ENCODE measurements at places on chromosomes 3 and 15.

DNA sequence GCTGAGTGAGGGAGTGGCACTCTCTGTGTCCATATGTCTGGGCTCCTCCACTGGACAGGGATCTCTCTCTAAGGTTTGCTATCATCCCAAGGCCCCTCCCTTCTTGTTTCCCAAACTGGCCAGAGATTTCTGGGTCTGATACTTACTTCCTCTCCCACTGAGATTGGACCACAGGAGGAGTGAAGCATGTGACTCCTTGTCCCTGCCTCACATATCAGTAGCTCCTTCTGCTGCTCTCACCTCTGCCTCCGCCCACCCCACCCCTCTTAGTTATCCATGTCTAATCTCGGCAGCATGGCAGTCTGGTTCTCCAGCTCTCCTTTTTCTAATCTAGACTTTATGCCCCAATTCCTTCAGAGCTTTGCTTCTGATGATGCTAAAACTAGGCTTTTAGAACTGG, 223.1 kb downstream of the RPLP1 start:
- no peak for DNase-seq

DNA sequence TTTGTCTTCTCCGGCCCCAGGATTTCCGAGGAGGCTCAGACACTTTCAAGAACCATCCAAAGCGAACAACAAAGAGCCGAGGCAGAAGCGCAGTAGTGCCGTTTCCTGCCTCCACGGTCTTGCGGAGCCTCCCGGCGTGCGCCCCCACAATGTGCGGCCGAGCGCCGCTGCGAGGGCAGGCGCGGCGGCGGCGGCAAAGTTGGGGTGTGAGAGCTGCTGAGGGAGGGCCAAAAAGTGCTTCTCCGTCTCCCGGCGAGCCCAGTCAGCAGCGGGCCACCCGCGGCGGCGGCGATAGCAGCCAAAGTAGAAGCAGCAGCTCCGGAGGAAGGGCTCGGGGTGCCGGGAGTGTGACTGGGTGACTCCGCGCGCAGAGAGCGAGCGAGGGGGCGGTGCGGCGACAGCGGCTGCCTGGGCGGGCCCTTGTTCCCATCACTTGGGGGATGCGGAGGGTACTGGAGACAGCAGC, 749.1 kb downstream of the ROBO1 start:
- peak; percentile 72 for DNase-seq

GRCh38 chr3:137906985-137907649, 102.8 kb upstream of the CLDN18 start:
- DNase-seq, result no peak

DNA sequence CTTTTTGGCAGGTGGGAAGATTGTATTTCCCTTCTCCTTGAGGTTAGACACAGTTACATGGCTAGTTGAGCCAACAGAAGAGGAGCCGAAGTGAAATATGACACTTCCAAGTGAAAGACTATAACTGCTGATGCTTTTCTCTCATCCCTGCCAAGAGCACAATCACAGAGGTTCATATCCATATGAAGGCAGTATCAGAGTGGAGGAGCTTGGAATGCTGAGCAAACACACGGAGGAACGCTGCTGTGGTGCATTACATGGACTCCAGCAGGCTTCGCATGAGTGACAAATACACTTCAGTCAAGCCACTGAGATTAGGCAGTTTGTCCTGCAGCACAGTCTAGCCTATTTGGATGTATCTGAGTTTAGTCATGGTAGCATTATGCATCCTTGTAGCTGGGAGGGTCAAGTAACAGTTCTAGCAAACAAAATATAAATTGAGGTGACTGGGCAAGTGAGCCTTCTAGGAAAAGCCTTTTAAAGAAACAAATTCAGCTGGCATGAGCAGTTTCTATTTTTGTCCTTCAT, 5.4 kb downstream of the IQCF6 start:
- no peak for DNase-seq

GRCh38 chr3:104855702-104856101, 511.0 kb upstream of the ALCAM start:
- peak; percentile 21 for DNase-seq

DNA sequence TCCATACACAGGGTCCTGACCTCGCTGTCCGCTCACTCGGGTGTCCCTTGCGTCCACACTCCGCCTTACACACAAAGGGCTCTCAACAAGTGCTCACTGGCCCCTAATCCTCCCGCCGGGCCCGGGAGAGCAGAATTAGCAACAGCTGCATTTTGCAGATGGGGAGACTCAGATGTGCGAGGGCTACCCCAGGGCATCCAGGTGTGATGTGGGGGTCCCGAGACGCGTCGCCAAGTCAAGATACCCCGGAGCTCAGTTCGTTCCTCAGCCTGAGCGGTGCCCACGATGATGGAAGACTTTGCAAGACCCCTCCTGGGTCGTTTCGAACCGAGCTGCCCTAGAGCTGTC, 14.9 kb upstream of the WNT7A start:
- DNase-seq, result no peak

- DNase-seq, result no peak
Measured at GRCh38 chr3:39029556-39029955, 22.2 kb downstream of the SCN11A start.

DNA sequence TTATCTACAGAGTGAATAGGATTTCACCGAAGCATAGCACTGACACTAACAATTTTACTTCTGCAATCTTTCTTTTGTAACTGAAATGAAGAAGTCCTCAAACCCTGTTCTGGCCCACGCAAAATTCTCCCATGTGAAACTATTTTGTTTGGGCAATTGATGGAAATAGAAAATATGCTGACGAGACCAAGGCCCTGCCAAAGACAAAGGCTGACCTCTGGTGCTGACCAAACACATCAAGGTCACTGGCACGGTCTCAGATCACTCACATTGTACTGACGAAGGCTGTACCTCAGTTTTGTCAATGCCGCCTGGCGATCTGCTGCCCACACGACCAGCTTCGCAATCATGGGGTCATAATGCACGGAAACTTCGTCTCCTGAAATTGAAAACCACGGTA, 58.4 kb upstream of the DCUN1D1 start:
- DNase-seq, result no peak

DNA sequence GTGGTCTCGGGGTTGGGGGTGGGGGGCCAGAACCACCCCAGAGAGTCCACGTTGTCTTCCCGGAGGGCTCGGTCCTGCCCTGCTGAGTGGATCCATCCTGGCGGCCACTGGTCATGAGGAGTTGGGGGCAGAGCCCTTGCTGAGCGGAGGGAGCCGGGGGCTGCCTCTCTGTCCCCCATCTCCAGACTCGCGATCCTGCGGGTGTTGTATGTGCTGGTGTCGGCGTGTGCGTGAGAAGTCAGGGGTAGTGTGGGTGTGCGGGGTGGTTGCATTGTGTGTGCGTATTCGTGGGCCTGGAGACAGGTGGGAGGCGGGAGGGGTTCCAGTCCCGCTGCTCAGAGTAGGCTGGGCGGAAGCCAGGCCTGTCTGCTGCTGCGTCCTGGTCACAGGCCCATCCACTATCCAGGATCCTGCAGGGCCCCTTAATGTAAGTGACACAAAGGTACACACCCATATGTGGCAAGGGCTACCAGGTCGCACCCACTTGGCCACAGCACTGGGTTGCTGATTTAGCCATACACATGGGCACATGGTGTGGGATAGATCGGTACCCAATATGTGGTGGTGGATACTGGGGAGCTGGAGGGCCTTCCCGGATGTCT, 30.7 kb downstream of the NBEAL2 start:
- no peak for DNase-seq

- no peak for DNase-seq
Measured at GRCh38 chr3:196272826-196273225, 14.7 kb downstream of the PCYT1A start.

GRCh38 chr3:31959951-31960792, 20.9 kb downstream of the OSBPL10 start:
- no peak for DNase-seq

DNA sequence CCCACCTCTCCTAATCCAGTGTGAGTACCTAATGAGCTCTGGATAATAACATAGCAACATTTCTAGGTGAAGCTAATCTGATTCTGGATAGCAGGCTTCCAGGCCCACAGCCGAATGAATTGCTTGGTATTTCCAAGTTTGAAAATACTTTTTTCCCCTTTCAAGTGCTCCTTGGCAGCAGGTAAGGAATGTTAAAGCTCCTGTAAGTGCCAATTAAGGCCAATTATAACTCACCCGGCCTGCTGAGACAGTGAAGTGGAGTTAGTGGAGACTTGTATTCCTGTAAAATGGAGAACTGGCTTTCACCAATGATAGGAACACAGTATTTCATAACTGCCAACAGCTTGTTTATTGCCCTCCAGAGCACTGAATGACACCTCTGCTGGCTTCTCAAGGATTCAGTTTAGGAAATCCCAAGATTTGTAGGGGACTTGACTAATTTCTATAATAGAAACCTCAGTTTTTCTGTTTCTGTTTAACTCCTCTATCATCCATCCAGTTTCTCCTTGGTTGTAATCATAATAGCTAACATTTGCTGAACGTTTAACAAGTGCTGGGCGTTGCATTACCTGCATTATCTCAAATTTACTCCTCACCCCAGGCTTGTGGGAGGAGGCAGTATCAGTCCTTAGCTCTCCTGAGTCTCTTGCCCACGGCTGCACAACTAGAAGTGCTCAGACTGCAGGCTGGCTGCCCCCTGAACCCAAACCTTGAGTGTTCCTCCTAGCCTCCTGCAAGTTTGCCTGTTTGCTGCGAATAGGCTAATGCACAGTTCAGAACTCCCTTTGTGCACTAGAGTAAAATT, 52.7 kb upstream of the SCAANT1 start:
- no peak for DNase-seq

DNA sequence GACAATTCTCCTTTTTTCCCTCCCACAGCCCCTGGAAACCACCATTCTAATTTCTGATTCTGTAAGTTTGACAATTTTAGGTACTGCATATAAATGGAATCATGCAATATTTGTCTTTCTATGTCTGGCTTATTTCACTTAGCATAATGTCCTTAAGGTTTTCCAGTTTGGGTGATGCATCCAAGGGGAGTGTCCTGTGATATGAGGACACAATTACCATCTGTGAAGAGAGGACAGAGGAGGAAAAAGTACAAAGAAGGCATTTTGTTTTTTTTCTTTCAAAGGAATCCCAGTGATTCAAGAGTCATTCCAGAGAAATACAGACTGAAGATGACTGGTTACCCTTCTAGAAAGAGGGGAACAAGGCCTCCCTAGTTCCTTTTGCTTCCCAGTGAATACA, 514.7 kb upstream of the TGFBR2 start:
- no peak for DNase-seq

- no peak for DNase-seq
Measured at GRCh38 chr3:10583798-10584708, 78.7 kb upstream of the ATP2B2 start.

- DNase-seq, result peak; percentile 44
Measured at GRCh38 chr15:80507638-80508316, 103.6 kb downstream of the ARNT2 start.

DNA sequence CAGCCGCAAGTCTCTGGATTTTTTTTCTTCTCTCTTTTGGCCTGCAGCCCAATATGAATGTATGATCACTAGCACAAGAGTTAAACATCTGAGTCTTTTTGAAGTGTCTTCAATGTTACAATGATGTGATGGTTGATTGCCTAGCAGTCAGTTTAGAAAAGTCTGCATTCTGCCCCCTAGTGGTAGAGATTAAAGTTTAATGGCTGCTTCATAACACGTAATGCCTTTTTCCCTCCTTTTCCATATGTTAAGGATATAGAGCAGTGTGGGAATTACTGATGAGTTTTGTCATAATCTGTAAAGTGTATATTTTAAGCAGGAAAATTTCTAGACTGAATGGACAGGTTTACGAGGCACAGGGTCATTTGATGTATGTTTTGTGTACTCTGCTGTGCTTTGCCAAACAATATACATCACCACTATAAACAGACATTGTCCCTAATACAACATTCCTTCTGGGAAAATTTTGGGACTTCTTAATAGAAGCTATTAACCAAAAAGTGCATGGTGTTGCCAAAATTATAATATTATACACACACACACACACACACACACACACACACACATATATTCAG, 1038.5 kb upstream of the NR2F2 start:
- DNase-seq, result peak; percentile 65

- DNase-seq, result no peak
Measured at GRCh38 chr15:38626443-38627050, 61.9 kb upstream of the RASGRP1 start.

GRCh38 chr3:32371461-32372212, 20.0 kb upstream of the CMTM7 start:
- DNase-seq, result no peak

DNA sequence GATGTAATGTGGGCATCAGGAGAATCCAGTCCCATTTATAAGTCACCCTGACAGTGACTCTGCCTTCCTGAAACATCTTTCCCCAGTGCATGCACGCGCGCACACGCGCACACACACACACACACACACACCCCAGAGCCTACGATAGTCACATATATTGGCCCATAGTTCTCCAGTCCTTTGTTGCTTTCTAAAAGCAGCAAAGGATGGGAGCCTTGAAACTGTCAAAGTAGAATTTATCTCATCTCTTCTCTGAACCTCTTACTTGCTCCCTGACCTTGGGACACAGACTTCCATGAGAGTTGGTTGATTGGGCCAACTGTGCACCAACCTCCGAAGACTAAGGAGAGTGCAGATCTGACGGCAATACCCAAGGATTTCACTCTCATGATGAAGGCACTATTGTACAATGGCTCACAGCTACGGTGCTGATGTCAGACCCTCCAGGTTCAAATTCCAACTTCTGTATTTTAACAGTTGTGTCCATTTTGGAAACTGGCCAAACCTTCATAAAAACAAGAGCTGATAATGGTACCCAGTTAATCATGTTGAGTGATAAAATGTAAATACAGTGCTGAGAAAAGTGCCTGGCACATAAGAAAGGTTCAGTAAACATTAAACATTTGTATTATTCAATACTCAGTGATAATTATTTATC, 8.3 kb downstream of the CPA3 start:
- no peak for DNase-seq

DNA sequence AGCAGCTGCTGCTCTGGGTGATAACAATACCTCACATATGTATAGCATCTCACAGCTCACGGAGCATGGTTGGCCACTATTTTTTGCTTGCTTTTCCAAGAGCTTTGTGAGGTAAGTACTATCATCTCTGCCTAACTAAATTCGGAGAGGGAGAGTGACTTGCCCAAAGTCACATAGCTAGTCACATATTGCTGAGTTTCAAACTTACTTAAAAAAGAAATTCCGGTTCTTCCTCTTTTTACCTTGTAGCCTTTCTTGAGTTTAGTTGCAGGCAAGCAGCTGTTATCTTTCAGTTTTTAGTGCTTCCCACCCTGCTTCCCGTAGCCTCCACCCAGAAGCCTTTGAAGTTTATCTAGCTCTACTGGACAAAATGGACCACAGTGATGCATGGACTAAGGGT, 309.2 kb downstream of the PDCD6IP start:
- no peak for DNase-seq

- DNase-seq, result peak; percentile 77
Measured at GRCh38 chr3:15754047-15754446, 43.7 kb downstream of the ANKRD28 start.

DNA sequence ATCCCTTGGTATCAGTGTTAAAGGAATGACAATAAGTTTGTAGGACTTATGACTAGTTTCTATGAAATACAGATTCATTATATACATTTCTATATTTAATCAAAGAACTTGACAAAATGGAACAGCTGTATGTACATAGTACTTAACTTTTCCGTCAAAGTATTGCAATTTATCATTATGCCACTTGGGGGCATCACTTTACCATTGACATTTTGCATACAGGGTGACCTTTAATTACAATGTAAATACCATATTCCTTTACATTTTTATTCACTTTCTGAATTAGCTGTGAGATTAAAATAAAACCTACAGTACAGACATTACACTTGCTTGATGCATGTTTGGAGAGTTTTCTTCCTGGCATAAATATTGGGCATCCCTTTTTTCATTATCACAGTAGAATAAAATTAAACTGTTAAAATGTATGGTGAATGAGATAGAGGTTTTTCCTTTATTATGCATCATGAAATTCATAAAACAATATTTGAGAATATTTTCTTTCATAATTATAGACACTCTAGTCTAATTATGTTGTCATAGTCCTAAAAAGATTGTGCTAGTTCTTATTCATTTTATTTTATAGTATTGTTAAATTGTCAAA, 6.9 kb downstream of the NEK11 start:
- peak; percentile 63 for DNase-seq

Data from ELR (cell line).